Bone marrow (tissue), 2 donors: ENCODE measurements at places on chromosomes 5 and 9.

- no peak for DNase-seq
Observed at GRCh38 chr9:128819716-128820664, 1.7 kb downstream of the ENDOG start.

DNA sequence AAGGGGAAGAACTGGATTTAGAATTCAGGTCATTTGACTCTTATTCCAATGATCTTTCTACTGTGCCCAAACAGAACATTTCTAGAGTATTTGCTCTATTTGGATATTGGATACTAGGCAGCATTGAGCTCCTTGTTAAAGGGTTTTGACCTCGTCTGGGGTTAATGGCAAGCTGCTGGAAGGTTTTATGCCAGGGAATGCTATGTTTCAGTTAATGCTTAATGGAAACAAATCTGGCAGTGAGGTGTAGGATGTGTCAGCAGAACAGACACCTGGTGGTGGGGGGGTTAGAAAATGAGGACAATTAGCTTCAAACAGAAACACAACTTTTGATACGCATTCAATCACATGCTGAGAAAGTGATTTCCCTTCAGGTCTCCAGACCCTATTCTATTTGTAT is 51.5 kb downstream of the AGXT2 start:
- no peak for DNase-seq

DNA sequence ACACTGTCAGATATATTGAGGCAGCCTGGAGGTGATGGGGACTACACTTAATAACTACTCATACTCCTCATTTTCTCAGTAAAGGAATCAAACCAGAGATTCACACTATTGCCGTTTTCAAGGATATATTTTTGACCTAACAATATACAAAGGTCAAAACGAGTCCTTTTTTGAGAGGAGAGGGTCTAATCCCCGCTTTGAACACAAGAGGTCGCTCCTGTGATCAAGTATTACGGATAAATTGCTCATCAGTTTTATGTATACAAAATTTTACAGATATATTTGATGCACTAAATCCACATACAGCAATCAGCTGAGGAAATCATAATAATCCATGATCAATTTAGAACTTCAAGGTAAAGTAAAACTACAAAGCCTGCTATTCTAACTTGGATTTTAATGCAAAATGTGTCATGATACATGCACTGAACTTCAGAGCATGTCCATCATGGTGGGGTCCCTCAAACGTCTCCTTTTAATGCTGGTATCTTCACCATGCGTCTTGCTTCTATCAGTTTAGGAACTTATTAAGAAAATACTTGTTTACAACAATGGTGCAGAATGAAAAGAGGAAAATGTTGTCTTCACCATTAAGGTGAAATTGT is 2.5 kb upstream of the ISL1 start:
- DNase-seq, result no peak

GRCh38 chr9:106738109-106738508 is 124.9 kb upstream of the ZNF462 start:
- no peak for DNase-seq

GRCh38 chr9:137083394-137084004 is 3.3 kb upstream of the MAN1B1 start:
- DNase-seq, result no peak

GRCh38 chr9:72351538-72352453 is 13.2 kb downstream of the ZFAND5 start:
- no peak for DNase-seq

DNA sequence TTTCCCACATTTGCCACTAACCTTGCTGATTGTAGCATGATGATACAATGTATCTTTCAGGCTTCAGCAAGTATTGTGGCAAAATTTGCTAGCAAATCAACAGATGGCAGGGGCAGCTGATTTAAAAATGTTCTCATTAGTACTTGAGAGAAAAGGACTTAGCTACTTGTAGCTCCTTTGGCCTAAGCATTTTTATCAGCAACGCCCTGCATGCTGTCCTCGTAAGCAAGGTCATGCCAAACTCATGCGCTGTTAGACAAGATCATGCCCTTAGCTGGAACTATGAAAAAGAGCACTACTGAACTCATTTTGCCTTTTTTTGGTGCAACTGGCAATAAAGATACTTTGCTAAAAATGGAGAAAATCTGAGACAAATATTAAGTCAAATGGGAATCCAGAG is 197.1 kb downstream of the ICE1 start:
- DNase-seq, result no peak

GRCh38 chr9:89426384-89426961 is 71.4 kb downstream of the SEMA4D start:
- no peak for DNase-seq

DNA sequence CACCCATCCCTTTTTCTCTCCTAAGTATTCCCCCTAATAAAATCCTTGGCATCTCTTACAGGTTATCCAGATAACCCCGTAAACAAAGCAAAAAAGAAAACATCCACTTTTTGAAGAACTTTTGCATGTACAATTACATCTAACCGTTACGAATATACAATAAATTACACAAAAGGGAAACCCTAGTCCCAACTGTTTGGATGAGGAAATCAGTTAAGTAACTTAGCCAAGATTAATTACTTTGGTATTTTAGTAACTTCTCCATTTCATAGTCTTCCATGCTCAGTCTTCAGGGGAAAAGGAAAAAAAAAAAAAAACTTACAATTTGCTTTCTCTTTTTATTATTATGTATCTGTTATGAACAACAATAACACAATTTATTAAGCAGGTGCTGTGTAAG is 212.9 kb downstream of the ACTL7B start:
- DNase-seq, result no peak

GRCh38 chr5:169943026-169943425 is 37.3 kb downstream of the INSYN2B start:
- no peak for DNase-seq

DNA sequence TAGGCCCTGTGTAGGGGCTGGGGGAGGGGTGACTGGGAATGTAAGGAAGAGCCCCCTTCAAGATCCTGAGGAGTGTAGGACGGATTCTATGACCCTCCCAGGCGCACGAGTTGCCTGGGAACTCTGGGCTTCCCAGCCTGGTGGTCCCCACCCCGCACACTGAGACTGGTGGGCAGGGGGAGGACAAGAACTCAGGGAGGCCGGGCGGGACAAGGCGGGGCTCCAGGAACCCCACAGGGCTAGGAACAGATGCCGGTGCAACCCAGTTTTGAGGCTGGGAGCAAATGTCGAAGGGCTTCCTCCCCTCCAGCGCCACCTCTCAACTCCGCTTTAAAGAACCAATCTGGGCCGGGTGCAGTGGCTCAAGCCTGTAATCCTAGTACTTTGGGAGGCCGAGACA is 1.3 kb upstream of the VDAC1 start:
- no peak for DNase-seq

- no peak for DNase-seq
Observed at GRCh38 chr5:10073441-10074104, 176.1 kb downstream of the ATPSCKMT start.
